Fibroblast of skin of left biceps (primary cell): ENCODE measurements at places on chromosomes 2 and 18.

- DNase-seq: no peak
Measured at GRCh38 chr2:47724221-47724981, 58.5 kb upstream of the MSH6 start.

DNA sequence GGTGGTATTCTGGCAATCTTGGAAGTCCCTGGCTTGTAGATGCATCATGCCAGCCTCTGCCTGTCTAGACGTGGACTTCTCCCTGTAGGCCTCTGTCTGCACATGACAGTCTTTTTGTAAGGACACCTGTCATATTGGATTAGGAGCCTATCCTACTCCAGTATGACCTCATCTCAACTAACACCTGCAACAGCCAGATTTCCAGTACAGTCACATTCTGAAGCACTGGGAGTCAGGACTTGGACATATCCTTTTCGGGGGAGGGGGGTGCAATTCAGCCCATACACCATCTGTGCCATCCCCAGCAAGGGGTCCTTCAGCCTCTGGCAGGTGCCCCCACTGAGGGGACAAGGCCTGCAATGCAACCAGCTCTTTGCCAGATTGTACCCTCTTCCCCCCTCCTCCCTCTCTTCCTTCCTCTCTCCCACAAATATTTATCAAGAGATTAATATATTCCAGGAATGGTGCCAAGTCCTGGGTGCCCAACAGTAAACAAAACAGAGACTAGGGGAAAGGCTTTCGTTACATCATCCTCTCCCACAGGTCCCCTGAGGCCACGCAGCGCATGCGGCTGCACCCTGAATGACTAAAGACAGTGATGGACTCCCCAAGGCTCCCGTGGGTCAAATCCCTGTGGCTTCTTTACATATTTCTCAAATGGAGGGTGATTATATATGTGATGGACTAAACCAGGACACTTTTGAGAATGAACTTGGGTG is 20.5 kb upstream of the MYCN start:
- DNase-seq: no peak

- no peak for DNase-seq
Measured at GRCh38 chr2:145321344-145321743, 801.4 kb upstream of the ZEB2 start.

DNA sequence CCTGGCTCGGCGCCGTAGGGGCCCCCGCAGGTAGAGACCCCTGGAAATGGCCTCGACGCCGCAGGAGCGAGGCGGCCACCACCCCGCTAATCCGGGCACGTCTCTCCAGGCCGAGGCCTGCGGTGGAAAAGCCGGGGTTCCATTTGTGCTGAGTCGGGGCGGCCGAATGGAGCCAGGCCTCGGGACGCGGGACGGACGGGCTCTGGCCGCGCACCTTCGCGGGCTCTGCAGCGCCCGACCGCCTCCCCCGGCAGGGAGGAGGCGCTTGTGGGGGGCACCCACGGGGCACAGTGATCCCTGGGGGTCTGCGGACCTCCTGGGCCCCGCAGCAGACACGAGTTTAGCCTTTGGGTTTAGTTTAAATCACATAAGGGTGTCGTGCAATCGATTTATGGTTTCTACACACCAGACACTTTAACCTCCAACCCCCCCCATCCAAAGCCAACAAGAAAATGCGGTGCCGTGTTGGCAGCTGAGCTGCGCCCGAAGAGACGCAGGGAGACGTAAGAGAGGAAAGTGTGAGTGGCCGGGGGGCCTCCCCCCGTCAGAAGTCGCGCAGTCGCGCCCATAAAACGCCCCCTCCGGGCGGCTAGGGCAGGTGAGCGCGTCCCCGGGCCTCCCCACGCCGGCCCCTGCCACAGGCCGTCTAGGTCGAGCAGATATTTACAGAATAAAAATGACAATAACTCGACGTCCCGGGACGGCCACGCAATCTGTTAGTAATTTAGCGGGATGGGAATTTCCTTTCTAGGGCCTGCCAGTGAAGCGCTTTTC is 1.0 kb upstream of the NFATC1 start:
- DNase-seq: peak; percentile 54

GRCh38 chr2:143420313-143420712 is 291.1 kb downstream of the ARHGAP15 start:
- DNase-seq: no peak

DNA sequence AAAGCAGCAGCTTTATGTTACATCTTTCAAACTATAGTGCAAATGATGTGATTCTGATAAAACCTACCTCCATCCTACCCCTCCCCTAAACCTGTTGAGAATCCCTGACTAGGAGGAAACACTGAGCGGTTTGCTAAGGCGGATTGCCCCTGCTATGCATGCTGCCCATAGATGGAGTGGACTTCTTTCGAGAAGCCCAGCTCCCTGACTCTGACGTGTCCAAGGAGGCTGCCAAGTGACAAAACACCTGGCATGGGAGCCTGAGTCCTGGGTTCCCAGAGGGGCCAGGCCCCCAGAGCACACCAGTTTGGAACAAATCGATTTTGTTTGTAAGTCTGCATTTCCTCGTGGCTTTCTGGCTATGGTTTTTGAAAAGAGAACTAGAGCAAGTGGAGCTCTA is 1.4 kb upstream of the UXS1 start:
- DNase-seq: no peak

- DNase-seq: no peak
Measured at GRCh38 chr2:158670292-158670691, 124.8 kb upstream of the DAPL1 start.

DNA sequence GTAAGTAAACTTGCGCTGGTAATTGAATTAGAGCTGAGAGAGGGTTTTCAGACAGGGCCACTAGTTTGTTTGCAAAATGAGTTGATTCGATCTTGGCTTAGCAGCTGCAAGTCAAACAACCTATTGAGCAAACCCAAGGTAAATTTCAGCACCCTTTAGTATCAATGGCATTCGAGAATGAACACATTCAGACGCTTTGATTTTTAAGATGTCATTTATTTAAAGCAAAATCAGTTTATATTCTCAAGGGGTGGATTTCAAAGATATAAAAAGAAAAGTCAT is 44.2 kb downstream of the TGIF1 start:
- no peak for DNase-seq

GRCh38 chr2:33509908-33510585 is 33.6 kb downstream of the RASGRP3 start:
- DNase-seq: no peak

DNA sequence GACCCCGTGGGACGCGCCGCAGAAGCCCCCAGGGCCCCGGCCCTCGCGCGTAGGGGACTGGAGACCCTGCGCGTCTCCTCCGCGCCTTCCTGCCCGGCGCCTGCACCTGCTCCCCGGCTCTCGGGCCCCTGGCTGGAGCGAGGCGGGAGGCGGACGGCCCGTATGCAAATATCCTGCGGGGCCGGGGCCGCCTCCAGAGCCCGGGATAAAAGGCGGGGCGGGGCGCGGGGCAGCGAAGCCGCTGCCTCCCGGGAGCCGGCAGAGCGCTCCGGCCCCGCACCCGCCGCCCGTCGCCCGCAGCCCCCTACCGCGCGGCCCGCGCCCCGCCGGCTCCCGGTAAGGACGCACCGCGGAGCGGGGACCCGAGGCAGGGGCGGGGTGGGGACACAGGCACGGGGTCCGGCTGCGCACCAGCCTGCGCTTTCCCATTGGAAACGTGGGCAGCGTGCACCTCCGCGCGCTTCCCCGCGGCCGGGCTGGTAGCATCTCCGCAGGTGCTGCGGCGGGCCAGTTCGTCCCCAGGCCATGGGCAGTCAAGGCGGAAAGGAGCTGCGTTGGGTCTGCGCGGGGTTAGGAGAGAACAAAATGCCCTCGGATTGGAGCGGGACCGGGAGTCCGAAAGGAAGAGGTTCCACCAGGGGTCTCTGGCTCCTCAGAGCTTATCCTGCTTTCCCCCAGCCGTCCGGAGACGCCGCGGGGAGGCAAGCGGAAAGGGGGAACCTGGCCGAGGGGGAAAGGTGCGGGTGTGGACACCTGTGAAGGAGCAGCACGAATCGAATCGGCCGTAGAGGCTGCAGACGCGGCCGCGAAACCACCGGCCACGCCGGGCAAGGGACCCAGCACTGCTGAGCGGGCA is at the start of gene ATP6V1C2:
Gene ATP6V1C2, plus strand, starts transcription at position 235 of the 856 bp plus-strand sequence. CDS start 1,220 bp downstream, outside the sequence.
- no peak for DNase-seq

DNA sequence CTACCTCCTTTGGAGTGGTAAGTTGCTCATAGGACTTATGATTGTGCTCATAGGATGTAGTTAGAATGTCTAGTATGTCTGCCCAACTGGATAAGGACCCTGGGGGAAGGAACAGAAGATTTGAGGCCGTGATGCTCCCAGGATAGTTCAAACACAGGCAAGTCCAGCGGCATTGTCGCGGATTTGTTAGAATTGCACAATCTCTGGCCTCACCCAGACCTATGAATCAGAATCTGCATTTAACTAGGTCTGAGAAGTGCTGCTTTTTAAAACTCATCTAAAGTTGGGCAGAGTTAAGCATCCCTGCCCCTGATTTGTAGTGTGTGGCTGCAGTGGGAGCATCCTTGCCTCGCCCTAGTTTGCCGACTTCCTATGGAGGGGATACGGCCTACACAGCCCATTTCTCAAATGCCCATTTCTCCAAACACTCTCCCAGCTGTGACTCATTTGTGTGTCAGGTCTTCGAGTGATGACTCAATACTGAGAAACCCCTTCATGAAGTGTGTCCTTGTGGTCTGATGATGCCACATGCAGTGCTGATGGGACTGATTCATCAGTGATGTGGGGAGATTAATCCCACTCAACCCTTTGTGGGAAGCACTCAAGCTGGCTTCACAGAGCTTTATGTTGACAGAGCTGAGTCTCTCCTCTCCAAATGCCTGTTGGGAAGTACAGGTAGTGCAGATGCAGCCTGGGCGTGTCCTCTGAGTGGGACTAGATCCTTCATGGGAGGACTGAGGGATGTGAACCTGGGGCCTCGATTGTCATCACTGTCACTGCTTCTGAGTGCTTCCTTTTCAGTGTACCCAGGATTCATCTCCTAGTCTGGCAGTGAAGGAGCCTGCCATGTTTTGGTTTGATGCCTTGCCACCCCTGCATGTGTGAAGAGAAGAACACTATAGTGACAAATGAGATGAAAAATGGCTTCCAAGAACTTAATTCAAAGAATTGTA is 18.7 kb downstream of the SMIM21 start:
- peak; percentile 93 for DNase-seq

DNA sequence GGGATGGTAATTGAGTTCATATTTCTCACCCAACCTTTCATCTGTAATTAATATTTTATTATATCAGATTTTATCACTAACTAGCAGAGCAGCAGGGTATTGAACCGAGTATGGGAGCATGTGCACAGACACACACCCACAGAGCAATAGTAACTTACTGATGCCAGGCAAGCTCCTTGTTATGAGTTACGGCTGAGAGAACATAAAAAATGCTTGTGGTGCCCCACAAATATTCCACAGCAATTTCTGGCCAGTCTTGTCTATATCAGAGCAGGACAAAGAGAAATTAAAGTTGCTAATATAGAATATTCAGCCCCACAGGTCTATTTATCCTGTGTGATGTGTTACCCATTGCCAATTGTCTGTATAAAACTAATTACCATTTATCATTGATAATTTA is 501.8 kb upstream of the RAB12 start:
- no peak for DNase-seq

- DNase-seq: no peak
Measured at GRCh38 chr2:148876595-148877402, 1.8 kb downstream of the KIF5C start.

GRCh38 chr18:64405161-64405560 is 256.3 kb upstream of the LINC00305 start:
- DNase-seq: peak; percentile 68

DNA sequence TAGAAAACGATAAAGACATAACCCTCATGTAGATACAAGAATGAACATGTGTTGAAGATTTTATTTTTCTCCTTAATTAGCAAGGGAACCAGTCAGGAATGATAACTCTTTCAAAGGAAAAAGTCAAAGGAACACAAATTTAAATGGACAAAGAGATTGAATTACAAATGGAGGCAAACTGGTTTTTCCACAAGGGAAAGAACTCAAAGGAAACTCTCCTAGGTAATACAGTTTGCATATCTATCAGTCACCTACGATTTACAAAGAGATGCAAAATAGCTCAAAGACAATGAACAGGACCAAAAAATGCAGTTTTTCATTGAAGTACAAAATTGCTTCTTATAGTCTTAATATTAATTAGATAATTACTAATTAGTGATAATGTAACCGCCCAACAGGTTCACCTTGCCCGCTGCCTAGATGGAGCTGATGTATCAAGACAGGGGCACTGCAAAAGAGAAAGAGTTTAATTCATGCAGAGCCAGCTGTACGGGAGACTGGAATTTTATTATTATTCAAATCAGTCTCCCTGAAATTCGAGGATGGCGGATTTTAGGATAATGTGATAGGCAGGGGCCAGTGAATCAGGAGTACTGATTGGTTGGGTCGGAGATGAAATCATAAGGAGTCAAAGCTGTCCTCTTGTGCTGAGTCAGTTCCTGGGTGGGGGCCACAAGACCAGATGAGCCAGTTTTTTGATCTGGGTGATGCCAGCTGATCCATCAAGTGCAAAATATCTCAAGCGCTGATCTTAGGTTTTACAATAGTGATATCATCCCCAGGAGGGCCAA is 151.0 kb downstream of the TMEM17 start:
- no peak for DNase-seq

- DNase-seq: no peak
Measured at GRCh38 chr18:76657911-76658470, 162.9 kb upstream of the ZNF516 start.

- no peak for DNase-seq
Measured at GRCh38 chr2:25483607-25484266, 142.0 kb upstream of the DNMT3A start.

DNA sequence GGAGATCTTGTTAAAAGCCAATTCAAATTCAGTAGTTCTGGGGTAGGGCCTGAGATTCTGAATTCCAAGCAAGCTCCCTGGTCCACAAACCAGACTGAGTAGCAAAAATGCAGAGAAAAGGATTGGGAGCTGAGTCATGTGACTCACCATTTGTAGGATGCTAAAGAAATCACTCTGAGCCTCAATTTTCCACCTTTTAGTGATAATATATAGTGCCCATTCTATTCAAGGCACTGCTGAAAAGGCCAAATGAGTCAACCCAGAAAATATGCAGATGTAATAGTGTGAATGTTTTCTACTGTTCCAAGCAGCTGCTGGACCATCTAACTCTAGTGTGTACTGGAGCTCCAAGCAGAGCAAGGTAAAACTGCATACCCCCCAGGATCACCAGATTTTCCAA is 47.2 kb downstream of the SLC14A2 start:
- DNase-seq: no peak

DNA sequence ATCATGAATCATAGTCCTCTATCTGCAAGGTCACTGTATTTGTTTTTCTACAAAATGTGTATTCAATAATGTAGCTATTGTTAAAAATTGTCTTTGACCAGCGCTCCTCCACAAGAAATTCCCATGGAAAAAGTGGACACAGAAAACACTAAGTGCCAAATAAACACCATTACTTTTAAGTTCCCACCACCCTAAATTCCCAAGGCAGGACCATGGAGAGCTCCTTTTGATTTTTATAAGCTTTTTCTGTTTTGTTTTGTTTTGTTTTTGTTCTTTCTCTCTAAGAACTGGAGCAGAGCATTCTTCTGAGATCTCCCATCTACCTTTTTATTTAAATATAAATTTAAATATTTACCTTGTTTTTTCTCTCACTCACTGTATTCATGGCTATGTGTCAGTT is 44.5 kb downstream of the LRATD1 start:
- DNase-seq: no peak
